ENCODE measurements at places on chromosomes 6 and 20.

- DNase-seq, result no peak
Measured at GRCh38 chr6:161244725-161245124, 29.1 kb downstream of the AGPAT4 start.

GRCh38 chr6:14596410-14596809 lies 478.8 kb downstream of the CD83 start:
- DNase-seq, result peak; percentile 18

DNA sequence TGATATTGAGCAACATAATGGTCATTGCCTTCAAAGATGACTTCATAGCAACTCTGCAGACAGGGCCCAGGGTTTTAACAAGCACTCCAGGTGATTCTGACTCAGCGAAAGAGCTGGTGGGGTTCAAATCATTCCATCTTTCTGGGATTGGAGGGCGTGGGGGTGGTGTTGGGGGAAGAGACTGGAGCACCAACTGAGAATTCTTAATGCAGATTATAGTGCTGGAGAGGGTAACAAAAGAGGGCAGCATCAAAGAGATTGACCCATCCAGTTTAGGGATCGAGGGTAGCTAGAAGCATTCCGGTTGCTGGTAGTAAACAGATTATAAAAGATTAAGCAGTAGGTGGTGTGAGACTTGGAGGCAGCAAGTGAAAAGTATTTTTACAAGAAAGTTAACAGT lies 15.9 kb downstream of the PFDN4 start:
- DNase-seq, result no peak

DNA sequence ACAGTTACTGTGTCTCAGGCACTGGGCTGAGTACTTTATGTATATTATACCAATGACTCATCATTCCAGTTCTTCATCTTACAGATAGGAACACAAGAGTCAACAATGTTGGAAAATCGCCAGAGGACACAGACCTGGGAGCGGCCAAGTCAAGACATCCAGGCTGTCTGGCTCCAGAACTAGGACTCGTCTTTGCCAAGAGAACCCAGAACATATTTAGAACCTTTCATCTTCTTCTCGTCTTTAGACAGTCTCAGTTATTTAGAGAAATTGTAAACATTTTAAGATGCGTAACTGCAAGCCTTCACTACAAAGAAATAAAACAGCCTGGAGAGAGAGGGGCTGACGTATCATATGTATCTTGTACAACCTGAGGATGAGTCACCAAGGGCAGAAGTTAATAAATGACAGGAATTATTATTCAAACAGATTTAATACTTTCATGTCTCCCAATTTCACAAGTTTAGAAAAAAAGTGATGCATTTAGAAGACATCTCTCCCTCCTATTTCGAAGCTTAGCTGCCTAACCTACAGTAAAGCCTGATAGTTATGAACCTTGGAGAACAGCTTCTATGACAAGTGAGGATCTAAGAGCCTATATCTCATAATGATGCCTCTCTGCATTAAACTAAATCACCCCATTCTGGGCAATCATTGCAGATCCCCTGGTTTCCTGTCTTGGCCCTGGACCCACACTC lies 43.4 kb downstream of the SLC22A3 start:
- DNase-seq, result no peak

- no peak for DNase-seq
Measured at GRCh38 chr20:44526129-44526528, 4.3 kb upstream of the SERINC3 start.

DNA sequence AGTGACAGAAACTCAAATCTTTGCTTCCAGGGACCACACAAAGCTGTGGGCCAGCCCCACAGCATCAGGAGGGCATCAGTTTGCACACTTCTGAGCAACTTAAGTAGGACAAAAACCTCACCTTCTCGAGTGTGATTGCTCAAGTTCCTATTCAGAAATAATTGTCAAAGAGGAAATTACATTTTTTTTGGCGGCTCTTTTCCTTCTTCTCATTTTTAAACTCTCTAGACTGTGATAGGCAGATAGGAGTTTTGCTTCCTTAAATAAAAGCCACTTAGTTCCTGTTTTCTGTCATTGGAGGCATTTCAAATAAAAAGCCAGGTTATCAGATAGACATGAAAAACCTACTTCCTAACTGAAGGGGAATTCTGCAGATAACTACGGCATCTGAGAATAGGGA lies 11.2 kb upstream of the TAGAP start:
- DNase-seq, result no peak

DNA sequence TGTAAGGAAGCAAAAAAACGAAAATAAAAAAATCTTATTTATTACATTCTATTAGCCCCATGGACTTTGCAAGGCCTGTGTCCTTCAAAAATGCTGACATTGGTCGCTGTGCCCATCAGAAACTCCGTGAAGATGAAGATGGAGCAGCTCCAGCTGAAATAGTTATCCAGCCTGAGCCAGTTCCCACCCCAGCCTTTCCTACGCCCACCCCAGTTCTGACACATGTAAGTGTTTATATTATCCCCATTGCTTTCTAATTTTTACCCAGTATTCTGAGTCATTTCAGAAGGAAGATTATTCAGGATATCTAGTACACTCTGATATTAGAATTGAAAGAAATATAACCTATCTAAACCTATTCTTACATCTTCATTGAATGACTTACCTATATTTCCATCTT lies 217.7 kb downstream of the ARHGAP18 start:
- DNase-seq, result no peak

DNA sequence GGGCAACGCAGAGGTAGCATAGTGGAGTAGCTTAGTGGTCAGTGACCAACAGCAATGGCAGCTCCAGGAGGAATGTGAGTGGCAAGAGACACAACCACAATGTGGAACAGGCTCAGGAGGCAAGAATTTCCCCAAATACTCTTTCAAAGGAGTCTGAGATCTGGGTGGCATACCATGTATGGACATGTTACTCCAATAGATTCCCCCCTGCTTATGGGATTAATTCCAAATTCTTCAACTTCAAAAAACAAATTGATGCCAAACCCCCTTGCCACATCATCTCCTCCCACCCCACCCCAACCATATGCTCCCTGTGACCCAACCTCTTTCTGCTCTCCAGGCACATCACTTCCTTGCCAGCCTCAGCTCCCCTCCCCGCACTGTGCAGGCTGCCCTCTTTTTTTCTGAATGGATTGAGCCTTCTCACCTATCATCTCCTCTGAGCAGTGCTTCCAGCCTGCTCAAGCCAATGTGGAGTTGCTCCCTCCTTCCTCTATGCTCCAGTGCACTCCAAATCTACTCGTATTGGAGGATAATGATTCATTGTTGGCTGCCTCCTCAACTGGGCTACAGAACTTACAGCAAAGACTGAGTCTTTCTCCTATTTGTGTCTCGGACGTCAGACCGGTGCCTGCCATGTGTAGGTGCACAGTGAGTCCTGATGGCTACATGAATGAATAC lies 93.0 kb upstream of the CEP85L start:
- peak; percentile 63 for DNase-seq

GRCh38 chr6:80142586-80142985 lies 36.1 kb downstream of the BCKDHB start:
- no peak for DNase-seq

DNA sequence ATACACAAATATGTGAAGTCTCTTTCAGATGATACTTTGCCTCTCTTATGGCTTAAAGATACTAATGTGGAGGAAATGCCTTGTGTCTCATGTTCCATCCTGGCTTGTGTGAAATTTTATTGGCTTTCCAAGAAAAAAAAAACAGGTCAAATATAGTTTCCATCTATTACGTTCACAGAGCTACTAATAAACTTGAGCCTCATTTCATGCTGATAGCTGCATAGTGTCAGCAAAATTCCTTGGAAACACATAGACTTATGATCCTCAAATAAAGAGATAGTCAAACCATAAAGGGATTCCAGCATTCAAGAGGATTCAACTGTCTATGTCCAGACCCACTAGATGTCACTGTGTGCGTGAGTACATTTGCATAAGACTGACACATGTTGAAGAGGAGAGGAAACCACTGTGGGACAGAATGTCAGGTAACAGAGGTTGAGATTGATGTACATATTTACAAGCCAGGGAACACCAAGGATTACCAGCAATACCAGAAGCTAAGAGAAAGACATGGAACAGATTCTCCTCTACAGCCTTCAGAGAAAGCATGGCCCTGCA lies 266.6 kb downstream of the COL12A1 start:
- no peak for DNase-seq

DNA sequence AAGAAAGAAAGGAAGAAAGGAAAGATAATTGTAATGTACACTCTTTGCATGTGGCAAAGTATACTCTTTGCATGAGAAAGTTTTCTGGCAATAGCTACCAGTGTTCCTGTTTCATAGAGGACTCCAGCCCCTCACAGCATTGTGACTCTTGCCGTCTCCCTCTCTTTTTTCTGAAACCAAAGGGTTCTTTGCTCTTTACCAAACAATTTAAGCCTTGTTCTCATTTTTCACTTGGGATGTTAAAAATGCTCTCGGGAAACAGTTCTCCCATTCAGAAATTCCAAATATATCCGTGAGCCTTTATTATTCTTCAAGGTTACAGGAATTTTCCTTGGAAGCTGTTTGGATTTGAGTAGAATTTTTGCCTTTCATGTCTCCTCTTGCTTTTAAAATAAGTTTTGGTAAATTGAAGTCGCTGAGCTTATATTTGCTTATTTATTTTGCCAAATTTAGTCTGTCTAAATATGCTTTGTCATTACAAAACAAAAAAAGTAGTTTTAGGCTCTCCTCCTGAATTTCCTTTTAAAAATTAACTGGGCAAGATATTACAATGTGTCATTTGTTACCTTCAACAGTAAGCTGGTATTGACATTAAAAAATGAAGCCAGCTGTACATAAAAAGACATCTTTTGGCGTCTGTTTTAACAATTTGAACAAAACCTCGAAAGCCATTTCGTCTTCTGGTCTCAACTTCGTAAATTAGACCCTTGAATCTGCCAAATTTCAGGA lies 103.8 kb upstream of the ARMC2 start:
- no peak for DNase-seq

DNA sequence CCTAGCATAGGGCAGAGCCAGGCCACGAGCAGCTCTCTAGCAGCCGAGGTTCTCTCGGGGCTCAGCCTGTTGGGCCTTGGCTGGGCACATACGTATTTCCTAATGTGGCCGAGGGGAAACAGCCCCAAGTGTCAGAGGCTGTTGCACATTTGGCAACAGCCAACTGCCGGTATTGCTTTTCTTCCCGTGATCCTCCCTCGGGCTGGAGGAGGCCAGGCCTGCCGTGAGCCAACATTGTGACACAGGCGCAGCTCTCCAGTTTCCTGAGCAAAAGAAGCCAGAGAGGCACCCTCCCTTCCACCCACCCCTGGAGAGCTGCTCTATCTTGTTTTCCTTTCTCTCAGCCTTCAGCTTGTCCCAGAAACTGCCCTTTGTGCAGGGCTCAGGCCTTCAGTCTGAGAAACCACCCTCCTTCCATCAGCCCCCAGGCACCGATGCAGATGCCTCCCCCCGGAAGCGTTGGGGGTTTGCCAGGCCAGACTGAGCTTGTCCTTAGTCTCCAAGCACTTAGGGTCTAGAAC lies 5.1 kb upstream of the BPI start:
- no peak for DNase-seq

GRCh38 chr20:48605364-48606171 lies 222.2 kb downstream of the PREX1 start:
- DNase-seq, result no peak

DNA sequence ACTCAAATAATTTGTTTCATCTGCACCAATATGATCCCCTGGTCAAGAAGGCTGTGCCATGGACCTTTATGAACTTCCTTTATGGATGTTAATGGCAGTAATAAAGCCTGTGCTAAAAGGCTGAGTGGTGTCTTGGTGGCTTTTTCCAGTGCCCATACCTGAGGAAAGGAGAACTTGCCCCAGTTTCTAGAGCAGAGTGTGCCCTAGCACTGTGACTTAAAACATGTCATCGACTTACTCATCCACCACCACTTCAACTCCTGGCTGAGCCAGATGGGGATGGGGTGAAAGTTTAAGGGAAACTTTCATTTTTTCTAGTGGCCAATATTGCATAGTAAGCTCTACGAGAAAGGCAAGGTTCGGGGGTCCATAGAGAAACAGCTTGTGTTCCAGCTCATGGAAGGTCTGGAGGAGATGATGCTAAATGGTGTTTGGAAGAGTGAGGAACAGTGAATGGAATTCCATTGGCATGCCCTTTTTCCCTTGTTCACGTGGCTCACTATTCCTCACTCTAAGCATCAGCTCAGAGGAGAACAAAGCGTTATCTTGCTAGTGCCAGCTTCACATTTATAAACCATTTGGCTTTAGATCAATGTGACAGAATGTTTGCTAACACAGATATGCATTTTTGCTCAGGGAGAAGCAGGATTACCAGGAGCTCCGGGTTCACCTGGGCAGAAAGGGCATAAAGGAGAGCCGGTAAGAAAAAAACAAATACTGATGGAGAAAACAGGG lies 71.2 kb downstream of the COL19A1 start:
- DNase-seq, result no peak

DNA sequence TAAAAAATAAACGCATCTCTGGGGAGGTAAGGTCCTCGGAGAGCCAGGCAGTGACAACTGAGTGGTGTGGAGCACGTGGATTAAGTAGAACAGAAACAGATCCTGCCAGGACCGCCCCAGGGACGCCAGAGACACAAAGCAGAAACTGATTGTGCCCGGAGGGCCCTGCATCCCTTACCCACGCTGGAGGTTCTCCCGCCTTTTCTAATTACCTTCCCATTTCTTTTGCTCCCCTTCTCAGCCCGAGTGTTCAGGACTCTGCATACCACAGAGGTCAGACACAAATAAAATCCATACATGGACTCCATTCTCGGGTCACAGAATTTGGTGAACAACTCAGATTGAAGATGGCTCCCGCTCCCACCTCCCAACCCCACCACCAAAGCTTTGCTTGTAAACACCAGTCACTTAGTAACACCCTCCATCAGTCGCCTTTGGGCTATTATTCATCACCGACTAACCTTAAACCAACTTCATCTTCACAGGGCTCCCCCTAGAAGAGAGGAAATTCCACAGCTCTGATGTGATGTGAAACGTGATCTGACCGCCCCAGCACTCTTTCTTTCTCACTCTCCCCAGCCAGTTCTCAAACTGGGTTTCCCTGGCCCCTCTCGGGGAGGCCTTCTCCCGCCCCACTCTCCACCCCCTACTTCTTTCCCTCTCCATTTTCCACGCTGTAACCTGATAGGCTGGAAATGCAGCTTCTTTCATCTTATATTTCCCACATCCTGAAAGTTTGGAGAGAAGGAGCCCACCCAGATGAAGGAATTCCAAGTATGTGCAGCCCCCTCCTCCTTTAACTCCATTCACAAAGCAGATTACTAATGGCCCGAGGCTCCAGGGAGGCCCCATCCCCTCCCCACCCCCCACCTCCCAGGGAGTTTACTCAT lies 32.5 kb upstream of the PIM1 start:
- DNase-seq, result peak; percentile 92

- no peak for DNase-seq
Measured at GRCh38 chr6:125868678-125869395, 78.1 kb downstream of the NCOA7 start.

- no peak for DNase-seq
Measured at GRCh38 chr6:136160250-136160649, 89.9 kb downstream of the MTFR2 start.

Measured in myocyte (in vitro differentiated cells).